ENCODE measurements at places on chromosomes 1 and 21.
A peak's percentile ranks its signal among the peaks of the same experiment; 100 is the strongest.

GRCh38 chr1:92476071-92476631, 10.6 kb downstream of the GFI1 start:
- no peak for DNase-seq

- DNase-seq: no peak
Measured at GRCh38 chr1:19824541-19824940, 9.5 kb upstream of the RNF186 start.

DNA sequence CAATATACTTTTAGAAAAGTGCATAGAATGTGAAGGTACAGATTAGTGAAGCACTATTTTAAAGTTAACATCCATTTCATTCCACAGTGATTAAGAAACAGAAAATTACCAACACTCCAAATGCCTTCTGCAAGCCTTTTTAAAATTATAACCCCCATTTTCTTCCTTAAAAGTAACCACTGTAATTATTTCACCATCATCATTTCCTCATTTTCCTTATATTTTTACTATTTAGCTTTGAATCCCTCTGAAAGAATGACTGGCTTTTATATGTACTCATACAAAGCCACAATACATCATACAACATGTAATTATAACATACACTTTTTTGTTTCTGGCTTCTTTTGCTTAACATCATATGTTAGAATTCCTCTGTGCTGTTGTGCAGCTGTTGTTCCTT, 6.5 kb upstream of the NEGR1 start:
- DNase-seq: no peak

- DNase-seq: no peak
Measured at GRCh38 chr1:204426971-204427701, 15.5 kb upstream of the PPP1R15B start.

DNA sequence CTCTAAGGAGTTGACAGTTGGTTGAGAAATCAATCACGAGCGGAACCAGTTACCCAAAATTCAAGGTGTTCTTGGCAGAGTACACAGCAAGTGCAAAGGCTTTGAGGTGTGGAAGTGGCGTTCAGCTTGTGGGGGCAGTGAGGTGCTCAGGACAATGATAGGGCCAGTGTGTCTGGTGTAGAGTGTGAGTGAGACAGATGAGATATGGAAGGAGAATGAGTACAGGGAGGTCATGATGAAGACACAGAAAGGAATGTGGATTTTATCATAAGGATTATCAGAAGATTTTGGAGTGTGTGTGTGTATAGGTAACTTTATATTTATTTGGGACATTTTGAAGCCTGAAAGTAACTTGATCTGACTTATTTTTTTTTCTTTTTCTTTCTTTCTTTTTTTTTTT, 40.9 kb downstream of the IFI44 start:
- DNase-seq: no peak

DNA sequence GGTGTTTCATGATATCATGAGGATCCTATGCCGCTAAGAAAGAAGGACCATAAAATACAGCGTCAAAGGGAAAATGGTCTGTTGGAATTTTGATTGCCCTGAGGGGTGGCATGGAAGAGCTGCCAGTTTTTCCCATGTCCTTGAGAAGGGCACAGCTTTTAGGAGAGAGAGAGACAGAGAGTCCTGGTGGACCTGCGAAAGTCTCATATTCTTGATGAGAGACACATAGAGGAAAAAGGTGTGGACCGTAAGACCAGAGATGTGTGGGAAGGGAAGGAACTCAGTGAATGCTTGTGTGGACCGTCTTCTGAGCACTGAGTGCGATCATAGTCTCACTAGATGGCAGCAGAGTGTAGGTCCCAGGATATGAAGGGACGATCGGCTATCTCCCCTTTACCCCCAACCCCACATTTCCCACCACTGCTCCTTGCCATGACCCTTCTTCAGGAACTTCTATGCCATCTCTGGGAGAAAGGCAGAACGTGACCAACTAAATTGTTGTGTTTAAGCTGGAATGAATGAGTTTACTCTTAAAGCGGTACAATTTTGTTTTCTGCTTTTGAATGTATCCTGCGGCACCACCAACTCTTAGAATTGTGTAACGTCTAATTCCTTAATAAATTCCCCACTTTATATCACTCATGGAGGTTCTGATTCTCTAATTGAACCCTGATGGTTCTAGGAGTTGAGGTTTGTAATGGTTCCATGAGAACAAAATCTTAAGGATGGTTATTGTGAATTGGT, 117.7 kb downstream of the CTH start:
- peak; percentile 35 for DNase-seq

- DNase-seq: no peak
Measured at GRCh38 chr1:29437946-29438345, 201.6 kb downstream of the PTPRU start.

- no peak for DNase-seq
Measured at GRCh38 chr1:152959801-152960451, 10.5 kb upstream of the SPRR4 start.

DNA sequence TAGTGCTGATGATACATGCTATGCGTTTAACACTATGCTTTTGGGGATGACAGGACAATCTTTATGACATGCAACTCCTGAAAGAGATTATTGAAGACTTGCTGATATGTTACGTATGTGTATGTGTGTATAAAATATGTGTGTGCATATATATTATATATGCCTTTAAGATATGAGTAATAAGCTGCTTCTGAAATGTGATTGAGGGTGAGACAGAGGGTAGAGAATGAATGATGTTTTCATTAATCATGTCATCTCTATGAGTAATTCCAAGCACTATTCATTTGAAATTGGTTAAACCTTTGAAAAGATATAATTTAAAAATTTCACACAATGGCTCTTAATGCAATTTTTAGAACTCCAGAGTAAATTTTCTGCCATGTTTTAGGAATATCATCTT, 5.8 kb downstream of the BCL9 start:
- DNase-seq: no peak

DNA sequence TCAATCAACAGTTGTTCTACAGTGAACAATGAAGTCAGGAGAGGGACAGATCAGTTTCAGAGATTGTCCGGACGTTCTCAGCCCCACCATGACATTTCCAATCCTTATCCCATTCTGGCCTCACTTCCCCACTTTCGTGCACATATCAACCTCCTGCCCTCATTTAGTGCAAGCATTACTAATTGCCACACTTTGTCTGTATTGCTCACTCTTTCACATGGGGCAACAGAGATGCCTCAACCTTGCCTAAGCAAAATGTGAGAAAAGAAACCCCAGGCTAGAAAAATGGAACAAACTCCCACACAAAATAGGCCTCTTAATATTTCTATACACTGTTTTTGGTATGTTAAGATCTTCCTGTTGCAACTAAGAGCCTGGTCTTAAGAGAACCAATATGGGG, 8.9 kb upstream of the RGS1 start:
- no peak for DNase-seq

- DNase-seq: peak; percentile 5
Measured at GRCh38 chr21:29245104-29245643, 53.5 kb upstream of the BACH1 start.

DNA sequence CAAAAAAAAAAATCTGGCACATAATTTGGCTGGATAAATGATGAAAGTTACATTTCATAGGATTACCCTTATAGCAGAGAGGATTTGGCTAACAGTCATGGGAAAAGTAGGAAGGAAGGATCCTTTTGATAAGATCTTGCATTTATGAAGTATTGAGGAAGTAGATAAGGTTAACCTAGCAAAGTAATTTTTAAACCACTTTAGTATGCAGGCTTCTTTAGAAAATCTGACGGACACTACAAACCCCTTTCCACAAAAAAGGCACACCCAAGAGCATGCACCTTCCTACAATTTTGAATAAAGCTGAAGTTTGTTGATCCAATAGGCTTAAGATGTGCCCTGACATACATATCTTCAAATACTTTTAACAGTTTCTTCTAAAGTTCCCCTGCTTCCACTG, 275.2 kb downstream of the GRIK1 start:
- no peak for DNase-seq

DNA sequence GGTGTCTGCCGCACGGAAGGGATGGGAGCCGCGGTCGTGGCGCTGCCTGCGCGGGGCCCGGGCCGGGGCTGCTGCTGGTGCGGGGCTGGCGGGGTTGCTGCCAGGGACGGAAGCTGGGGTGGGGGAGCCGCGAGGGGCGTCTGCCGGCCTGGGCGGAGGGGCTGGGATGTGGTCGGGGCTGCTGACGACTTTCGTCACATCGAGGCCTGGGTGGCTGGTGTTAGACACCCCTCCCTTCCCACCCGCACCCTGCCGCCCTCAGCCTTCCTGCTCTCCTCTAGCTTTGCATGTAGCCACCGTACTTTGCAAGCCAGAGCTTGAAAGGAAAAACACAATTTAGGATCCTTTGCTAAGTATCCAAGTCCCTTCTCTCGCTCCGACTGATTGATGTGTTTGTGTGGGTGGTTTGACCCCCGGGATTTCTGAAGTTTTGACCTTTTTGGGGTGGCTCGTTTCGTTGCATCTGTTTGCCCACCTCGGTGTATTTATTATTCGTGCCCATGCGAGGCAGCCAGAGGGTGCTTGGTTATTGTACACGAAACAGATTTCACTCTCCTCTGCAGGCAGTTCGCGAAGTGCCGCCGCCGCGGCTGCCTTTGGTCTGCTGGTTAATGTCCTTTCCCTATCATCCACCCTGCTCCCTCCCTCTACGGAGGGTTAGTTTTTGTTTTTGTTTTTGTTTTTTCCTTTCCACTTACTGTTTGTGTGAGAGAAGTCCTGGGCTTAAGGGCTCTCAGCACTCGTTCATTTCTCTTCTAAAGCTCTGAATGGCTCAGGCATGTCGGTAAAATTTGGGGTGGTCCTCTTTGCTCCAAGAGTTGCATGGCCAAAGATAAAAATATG, 868 bp downstream of the C1orf21 start:
- DNase-seq: no peak

DNA sequence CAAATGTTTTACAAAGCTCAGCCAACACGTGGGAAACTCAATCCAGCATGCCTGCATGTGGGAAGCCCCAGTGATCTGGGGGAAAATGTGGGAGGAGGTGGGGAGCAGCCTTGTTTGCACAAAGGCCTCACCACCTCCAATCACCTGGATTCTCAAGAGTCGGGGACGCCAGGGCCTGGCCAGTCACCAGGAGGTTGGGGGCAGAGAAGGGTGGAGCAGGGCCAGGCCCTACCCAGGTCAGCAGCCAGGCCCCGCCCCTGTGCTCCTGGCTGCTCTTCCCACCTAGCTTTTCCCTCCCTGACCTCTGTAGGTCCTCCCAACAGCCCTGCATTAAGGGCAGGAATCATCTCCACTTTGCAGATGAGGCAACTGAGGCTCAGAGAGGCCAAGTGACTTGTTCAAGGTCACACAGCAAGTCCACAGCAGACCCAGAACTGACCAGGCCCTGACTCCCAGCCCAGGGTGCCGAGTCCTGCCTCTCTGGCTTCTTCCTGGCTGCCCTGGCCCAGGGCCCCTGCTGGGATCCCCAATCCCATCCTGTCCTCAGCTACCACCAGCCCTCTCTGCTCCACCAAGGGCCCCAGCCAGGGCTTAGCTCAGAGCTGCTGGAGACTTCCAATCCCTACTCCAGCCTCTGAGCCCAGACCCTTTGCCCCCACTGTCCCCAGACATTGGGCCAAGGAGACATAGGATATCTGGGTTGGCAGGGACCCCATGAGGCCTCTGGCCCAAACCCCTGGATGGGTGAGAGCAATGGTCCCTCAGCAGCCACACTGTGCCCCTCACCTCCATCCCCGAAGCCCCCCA, 508.6 kb downstream of the PTPRU start:
- DNase-seq: no peak

DNA sequence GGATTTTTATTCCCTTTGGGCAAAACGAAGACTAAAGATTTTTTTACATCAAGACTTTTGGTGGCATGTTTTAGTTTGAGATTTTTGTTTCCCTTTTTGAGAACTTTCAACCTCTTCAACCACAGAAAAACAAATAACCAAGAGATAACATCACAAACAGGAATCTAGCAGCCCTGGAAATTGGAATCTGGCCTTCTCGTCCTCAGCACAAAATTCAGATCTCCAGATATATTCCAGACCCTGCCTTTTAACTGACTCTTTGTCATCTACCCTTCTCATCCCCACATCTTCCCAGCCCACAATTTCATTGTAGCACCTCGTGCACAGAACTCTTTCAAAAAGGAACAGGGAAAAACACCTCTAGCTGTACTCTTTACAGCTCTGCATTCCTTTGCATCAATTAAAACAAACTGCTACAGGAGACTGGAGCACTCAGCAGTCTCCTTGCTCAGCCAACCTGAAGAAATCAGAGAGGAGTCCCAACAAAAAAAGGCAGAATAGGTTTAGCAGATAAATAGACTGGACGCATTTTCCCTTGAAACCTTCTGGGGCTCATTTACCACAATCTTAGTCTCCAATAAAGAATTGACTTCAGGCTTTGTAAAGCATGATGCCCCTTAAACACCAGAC, 251.0 kb downstream of the TTLL7 start:
- DNase-seq: no peak

DNA sequence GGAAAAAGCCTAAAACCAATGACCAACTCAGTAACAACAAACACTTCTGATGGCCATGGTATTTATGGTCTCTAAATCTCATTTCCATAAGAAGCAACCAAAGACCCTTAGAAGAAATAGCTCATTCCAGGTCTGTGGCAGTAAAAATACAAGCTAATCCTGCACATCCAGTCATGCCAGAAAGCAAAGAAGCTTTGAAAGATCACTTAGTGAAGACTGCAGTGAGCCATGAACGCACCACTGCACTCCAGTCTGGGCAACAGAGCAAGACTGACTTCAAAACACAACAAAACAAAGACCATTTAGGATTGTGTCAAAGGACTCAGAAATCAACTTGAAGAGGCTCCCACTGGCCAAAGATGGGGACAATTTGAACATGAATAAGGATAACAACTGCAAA, 18.4 kb upstream of the ELK4 start:
- no peak for DNase-seq

DNA sequence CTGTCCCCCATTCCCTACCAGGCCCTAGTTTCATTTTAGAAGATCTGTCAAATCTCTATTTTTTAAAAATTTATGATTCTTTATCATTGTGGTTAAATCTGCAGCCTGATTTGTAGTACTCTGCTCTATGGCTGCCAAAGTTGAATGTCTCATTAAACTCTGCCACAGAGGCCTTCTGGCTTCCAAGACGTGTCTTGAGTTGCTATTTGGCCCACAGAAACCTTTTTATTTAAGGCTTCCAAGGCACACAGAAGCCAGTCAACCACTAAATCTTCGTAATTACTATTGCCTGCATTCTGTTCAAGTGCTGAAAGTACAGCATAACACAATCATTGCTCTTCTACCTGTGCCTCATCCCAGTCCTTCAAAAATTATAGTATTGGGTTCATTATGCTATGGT, 971.0 kb downstream of the NCAM2 start:
- DNase-seq: no peak

All from NCI-H2029 treated with DMSO at 0.1 percent for 48 hours (cell line).